Forelimb muscle (tissue), 1 donor: ENCODE measurements at places on chromosomes 3 and 15.

DNA sequence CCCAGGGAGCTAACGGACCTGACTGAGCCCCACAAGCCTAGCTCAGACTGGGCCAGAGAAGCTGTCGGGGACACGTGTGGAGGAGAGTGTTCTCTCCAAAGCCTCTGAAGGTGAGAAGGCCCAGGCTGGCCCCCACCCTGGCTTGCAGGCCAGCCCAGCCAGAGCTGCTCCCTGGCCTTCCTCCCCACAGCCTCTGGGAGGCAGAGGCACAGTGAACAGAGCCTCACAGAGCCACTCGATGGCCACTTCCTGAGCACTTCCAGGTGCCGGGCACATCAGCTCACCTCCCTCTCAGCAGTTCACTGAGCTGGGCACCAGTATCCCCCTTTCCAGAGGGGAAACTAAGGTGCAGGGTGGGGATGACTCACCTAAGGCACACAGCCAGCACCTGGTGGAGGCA is 109.4 kb upstream of the LINGO1 start:
- DNase-seq, result no peak

DNA sequence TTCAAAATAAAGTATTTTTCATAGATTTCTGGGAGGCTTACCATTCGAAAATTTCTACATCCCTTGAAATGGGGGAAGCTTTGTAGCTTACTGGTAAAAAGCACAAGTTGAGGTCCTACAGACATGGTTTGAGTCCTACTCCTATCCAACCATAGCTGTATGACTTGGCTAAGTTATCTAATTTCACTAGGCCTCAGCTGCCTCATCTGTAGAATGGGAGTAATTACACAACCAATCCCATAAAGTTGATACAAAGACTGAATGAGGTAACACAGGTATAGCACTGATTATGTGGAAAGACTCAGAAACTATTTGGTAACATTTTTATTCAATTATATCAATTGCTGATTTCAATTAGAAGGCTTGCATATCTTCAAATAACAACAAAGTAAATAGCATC is 157.4 kb downstream of the PLD1 start:
- no peak for DNase-seq

DNA sequence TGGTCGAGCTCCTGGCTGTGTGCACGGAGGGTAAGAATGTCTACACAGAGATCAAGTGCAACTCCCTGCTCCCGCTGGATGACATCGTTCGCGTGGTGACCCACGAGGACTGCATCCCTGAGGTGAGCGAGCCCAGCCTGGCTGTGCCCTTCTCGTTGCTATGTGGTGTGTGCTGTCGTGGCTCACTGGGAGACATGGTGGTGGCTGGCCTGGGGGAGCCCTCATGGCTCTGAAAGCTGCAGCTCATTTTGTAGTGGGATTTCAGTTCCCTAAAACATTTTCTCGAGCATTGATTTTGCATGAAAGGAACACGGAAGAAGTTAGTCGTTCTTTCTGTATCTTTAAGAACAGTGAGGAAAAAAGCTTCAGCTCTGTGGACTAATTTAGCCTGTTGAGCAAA is 200.5 kb downstream of the ITPR1 start:
- DNase-seq, result no peak

- DNase-seq, result no peak
Observed at GRCh38 chr3:4166540-4166939, 136.6 kb upstream of the SETMAR start.

GRCh38 chr3:50450209-50450921 is 53.1 kb downstream of the CACNA2D2 start:
- no peak for DNase-seq
